ENCODE measurements at places on chromosomes 13 and 19.

DNA sequence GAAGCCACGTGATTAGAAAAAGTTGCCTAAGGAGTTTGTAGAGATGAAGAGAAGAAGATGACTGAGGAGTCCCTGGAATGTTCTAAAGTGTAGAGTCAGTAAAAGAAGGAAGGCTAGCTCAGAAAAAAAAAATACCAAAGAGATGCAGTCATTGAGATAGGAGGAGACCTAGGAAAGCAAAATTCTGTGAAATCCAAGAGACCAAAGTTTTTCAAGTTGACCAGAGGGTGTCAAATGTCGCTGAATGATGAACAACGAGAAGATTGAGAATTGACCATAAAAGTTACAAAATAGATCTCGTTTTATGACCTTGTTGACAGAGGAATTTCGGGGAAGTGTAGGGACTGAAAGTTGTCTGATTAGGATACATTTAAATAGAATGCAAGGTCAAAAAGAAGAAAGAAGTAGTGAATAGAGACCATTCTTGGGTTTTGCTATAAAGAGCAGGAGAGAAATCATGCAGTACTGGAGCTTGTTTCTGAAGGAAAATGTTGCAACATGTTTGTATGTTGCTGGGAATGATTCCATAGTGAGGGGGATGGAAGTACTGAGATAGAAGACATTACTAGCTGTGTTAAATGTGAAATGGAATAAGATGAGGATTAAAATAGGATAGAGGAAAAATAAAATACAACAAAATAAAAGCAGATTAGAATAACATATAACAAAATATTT lies 30.2 kb upstream of the HTR2A start:
- DNase-seq = no peak

DNA sequence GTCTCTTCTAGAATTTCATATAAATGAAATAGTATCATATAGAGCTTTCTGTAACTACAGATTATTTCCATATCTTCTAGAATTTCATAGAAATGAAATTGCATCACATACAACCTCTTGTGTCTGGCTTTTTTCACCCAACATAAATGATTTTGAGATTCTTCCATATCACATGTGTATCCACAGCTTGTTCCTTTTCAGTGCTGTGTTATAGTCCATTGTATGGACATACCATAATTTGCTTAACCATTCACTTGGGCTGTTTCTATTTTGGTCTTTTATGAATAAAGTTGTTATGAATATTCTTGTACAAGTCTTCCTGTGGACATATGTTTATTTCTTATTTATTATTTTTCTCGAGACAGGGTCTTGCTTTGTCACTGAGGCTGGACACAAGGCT lies 11.7 kb downstream of the TPRX1 start:
- DNase-seq = no peak

DNA sequence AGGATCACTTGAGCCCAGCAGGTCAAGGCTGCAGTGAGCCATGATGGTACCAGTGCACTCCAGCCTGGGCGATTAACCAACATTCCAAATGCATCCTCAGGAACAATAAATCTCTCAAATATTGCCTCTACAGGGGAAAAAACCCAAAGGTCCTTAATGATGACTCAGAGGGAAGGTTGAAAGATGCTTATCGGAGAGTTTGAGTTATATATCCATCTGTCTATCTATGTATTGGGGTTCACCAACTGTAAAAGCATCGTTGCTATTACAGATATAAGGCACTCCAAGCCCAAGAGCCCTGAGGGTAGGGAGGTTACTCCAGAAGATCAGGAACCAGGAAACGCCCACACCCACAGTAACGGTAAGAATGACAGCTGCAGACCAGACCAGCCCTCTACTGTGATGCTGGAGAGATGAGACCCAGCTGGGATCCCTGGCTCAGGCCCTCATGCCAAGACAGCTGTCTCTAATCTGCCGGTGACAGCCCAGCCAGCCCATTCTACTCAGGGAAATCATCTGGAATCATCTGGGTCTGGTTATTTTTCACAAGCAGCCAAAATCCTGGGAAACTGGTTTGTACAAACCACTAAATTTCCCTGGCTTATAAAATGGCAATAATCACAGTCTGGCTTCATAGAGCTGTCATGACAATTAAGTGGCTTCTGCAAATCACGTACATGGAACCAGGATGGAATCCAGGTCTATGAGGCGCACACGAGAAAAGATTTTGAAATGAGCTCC lies 23.8 kb downstream of the TEX101 start:
- no peak for DNase-seq

GRCh38 chr13:21014139-21014501 lies 47.3 kb downstream of the LATS2 start:
- DNase-seq = no peak

DNA sequence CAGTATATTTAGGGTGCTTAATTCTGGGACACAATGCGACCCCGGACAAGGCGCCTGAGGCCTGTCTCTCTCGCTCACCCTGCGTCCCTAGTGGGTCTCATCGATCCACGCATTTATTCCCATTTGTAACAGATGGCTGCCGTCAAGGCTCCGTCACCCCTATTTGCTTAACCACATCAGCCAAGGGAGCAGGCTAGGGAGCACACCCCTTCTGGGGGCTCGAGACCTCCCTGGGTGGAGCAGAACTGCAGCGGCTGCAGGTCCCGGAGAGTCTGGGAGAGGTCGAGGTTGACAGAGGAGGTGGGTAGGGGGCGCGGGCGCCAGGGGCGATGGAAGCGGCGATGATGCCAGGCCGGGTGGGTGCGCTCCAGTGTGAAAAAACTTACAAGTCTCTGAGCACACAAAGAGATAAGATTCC lies 507 bp downstream of the ALG5 start:
- DNase-seq = no peak

Measured in SHP77 treated with DMSO at 0.1 percent for 48 hours (cell line).